ENCODE measurements at places on chromosomes 11 and 22.
A peak's percentile ranks its signal among the peaks of the same experiment; 100 is the strongest.

- peaks cover 24% of the 10 kb centered on the region for H3K4me1 ChIP-seq
- peak; percentile 80 for DNase-seq
- no peaks in the 10 kb centered on the region for H3K36me3 ChIP-seq
- H3K27me3 ChIP-seq: no peaks in the 10 kb centered on the region
These were observed 420.6 kb upstream of the FAT3 start for GRCh38 chr11:91804042-91804441.

GRCh38 chr22:23714596-23715578 is 24.1 kb downstream of the RGL4 start:
- H3K36me3 ChIP-seq: peaks cover 37% of the 10 kb centered on the region
- DNase-seq: no peak
- H3K4me3 ChIP-seq: no peak overlapping the region

GRCh38 chr11:1854949-1855885 is 2.3 kb downstream of the LSP1 start:
- no peaks in the 10 kb centered on the region for H3K27me3 ChIP-seq
- H3K27ac ChIP-seq: no peak overlapping the region
- DNase-seq: no peak
- H3K4me1 ChIP-seq: no peaks in the 10 kb centered on the region
- no peak overlapping the region for H3K4me3 ChIP-seq

GRCh38 chr11:75779960-75780359 is 11.4 kb downstream of the DGAT2 start:
- no peak overlapping the region for H3K27ac ChIP-seq
- H3K36me3 ChIP-seq: no peaks in the 10 kb centered on the region
- no peak for DNase-seq
- no peaks in the 10 kb centered on the region for H3K27me3 ChIP-seq
- H3K4me3 ChIP-seq: no peak overlapping the region

DNA sequence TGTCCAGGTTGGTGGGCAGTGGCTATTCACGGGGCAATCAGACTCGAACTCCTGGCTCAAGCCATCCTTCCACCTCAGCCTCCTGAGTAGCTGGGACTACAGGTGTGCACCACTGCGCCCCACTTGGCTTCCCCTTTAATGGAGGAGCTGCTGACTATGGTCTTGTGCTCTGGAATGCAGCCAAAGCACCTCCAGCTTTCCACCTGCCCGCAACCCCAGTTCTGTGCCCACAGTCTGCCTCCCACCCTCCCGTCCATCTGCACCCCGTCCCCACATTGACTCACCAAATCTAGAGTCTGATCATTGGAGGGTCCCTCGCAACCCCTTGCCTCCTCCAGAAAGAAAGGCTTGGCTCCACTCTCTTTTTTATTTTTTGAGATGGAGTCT is 41.0 kb downstream of the KCNJ4 start:
- DNase-seq: peak; percentile 38
- no peaks in the 10 kb centered on the region for H3K36me3 ChIP-seq
- no peaks in the 10 kb centered on the region for H3K27me3 ChIP-seq
- H3K27ac ChIP-seq: no peak overlapping the region
- no peaks in the 10 kb centered on the region for H3K4me1 ChIP-seq
- H3K4me3 ChIP-seq: no peak overlapping the region

Measured in endodermal cell (in vitro differentiated cells).